ENCODE measurements at places on chromosomes 3 and 15.

- DNase-seq: no peak
These were observed 6.3 kb upstream of the RTP4 start for GRCh38 chr3:187361835-187362234.

GRCh38 chr3:174457758-174458157 is 401.4 kb upstream of the NAALADL2 start:
- DNase-seq: no peak

DNA sequence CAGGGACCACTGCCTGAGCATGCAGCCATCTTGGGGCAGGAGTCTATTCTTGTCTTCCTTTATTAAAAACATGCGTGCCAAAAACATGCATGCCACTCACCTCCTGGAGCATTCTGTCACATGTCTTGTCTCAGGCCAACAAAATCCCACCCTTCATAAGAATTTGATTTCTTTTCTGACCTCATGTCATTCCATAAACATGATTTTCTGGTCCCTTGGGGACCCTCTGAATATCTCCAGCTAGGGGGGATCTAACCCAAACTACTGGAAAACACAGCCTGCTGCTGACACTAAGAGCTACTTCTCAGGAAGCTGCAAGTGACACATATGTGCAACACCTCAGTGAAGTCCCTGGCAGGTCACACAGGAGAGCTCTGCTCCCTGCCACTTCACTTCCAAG is 26.8 kb upstream of the NOX5 start:
- DNase-seq: no peak

- no peak for DNase-seq
These were observed 289.1 kb downstream of the GAP43 start for GRCh38 chr3:115912372-115912771.

GRCh38 chr3:117853923-117854668 is 1144.5 kb downstream of the TUSC7 start:
- no peak for DNase-seq

- DNase-seq: no peak
These were observed 40.4 kb upstream of the IQSEC1 start for GRCh38 chr3:13113346-13114330.

Measured in SIG-M5 (cell line).